Activated naive CD8-positive, alpha-beta T cell treated with anti-CD3 and anti-CD28 coated beads for 36 hours (primary cell): ENCODE measurements at places on chromosomes 13 and 19.

GRCh38 chr19:2235381-2236063 is 607 bp downstream of the PLEKHJ1 start:
- DNase-seq, result peak; percentile 44

GRCh38 chr19:8355631-8356402 is 8.1 kb upstream of the ANGPTL4 start:
- DNase-seq, result no peak

DNA sequence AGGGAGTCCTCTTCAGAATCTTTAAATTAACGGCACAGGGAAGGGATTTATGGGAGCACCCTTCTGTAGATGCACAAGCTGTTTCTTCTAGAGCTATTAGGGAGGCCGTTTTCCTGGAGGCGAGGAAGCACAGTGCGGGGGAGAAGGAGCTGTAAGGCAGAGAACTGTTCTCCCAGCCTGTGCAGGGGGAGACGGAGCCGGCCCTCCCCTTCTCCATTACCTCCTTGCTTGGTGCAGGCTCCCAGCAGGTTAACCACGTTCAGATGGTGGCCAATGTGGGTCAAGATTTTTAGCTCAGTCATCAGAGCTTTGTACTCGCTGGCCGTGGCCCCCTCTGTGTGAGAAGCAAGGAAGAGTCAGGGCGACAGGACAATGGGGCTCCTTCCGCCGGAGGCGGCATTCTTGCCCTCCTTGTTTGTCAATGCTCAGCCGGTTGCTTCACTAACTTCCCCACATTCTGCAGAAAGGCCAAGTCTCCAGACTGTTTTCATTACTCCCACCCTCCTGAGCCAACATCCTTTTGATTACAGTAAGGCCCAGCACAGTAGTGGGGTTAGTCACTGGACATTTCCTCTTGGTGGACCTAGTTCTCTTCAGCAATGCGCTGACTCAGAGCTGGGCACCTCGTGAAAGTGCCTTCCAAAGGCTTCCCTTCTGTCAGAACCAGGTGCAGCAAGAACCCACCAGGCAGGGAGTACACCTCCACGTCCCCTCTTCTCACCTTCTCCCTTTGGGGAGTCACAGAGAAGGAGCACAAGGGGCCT is 165.4 kb downstream of the FLT1 start:
- no peak for DNase-seq

DNA sequence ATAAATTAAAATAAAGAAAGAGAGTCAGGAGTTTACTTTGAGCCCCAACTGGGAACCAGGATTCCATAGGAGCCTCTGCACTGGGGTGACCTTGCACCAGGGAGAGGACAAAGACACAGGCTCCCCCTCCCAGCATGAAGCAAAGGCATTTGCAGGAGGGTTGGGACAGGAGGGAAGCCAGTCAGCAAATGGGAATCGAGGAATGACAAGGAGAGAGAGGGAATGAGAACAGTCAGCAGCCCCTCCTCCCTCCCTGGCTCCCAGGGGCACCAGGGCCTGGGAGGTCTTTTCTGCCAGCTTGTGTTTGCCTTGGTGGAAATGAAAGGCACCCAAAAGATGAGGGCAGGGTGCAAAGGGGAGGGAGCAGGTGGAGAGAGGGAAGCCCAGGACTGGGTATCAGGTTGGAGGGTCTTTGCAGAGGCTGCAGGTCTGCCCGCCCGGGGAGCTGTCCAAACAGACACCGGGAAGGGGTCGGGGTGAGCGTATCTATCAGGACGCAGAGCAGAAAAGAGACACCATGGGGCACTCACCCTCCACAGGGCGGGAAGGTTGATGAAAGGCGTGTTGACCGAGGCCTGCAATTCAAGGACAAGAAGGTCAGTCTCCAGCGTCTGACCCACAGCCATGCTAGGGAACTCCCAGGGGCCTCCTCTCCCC is 3.8 kb downstream of the SBSN start:
- DNase-seq, result no peak

GRCh38 chr19:33758541-33759013 is 38.1 kb upstream of the KCTD15 start:
- no peak for DNase-seq

DNA sequence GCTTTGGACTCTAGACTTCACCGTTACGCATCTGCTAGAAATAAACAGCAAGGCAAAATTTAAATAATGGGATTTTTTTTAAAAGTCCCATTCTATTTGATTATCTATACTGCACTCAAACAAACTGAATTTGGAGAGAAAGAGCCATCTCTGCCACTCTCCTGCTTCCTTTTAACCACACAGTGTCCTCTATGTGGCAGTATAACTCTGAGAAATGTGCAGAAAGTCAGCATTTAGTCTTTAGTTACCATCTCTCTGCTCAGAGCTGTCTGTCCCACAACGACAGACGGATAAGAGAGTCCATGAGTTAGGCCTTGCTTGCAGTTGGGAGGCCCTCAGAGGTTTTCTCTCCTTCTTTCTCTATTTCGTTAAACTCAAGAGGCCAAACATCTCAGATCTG is 21.2 kb downstream of the CCNA1 start:
- DNase-seq, result no peak

GRCh38 chr13:72788831-72789230 is 6.9 kb downstream of the PIBF1 start:
- no peak for DNase-seq

DNA sequence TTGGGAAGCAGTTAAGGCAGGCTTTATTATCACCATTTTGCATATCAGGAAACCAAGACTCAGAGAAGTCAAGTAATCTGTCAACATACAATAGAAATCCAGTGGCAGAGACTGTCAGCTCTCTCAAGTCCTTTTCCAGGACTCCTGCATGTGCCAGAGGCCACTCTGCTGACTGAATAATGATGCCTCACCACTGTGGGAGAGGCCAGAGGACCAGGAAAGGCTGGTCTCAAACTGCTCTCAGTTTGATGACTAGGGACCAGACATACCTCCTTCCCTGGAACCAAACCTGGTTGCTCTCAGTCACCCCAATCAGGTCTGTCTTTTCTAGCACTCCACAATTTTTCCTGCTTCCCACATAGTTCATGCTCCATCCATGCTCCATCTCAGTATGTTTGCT is 8.0 kb downstream of the RNASEH2B start:
- no peak for DNase-seq

DNA sequence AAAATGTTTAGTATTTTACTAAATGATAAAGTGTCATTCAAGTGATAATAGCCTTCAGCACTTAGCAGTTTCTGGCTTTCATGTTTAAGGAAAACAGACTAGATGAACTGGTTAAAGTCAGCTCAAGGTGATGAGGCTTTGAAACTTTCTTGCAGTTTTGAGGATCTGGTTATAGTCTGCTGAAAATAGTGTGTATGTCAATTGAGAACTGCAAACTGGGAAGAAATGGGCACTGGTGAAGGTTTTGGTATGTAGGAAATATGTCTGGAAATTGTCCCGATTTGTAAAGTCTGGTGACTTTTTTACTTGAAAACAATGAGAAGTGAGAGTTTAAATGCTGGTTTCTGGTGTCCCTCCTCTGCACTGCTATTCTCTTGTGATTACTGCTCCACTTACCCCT is 36.8 kb upstream of the SOX21 start:
- DNase-seq, result no peak

DNA sequence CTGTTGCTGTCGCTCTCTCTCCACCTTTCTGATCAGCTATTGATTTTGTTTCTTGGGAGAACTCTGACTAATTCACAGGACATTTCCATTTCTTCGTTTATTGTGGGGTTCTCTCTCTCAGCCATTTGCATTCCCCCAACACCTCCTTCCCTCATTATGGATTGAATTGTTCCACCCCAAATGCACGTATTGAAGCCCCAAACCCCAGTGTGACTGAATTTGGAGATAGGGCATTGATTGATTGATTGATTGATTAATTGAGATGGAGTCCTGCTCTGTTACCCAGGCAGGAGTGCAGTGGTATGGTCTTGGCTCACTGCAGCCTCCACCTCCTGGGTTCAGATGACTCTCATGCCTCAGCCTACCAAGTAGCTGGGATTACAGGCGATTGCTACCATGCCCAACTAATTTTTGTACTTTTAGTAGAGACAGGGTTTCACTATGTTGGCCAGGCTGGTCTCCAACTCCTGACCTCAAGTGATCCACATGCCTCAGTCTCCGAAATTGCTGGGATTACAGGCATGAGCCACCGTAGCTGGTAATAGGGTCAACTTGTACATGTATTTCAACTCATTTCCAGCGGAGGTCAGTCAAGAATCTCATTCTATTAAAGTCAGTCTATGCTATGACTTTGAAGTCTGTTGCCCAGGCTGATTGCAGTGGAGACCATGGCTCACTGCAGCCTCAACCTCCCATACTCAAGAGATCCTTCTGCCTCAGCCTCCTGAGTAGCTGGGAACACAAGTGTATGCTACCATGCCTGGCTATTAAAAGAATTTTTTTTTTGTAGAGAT is 13.6 kb downstream of the NFILZ start:
- DNase-seq, result no peak

GRCh38 chr13:100535426-100536135 is 53.0 kb downstream of the GGACT start:
- DNase-seq, result no peak

GRCh38 chr19:55353803-55354697 is 469 bp downstream of the COX6B2 start:
- DNase-seq, result peak; percentile 64

DNA sequence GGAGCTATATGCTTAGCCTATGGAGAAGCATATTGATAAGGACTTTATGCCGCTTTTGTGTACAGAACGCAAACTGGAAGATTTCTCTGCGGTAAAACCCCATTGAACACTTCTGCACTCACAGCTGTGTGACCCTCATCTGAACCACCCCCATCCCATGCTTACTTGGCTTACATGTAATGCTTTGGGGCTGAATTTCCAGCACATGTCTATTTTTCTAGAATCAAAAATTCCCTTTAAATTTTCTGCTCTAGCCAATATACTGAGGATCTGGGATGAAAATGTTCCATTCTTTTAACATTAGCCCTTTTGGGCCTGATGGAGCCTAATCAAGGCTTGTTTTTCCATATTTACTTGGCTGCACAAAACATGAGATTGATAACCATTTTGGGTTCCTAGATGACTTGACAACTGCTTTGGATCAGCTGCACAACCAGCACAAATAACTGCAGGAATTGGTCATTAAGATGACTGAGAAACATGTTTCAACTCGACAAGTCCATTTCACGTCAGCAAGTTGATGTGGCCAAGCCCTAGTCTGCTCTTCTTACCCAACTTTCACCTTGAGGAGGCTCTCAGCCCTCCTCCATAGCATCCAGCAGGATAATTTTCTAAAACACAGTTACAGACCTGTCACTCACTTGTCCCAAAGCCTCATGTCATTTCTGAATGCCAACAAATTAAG is 52.4 kb downstream of the TNFSF11 start:
- no peak for DNase-seq

DNA sequence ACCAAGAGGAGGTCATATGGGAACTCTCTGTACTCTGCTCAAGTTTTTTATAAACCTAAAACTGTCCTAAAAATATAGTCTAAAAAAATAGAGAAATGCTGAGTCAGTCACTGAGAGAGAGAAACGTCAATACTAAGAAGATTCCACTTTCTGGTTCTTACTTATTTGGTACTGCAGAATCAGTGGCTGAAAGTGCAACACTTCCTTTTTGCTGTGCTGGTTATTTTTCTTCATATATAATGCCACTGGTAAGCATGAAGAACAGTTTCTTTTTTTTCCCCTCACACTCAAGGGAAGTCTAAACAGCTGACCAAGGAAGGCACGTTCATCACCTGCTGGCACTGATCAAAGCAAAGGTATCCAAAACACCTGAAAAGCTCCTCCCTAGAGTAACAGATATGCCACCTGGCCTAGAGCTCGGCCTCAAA is 44.3 kb upstream of the N4BP2L1 start:
- DNase-seq, result no peak

- no peak for DNase-seq
Measured at GRCh38 chr13:33722216-33722915, 95.6 kb upstream of the RFC3 start.

DNA sequence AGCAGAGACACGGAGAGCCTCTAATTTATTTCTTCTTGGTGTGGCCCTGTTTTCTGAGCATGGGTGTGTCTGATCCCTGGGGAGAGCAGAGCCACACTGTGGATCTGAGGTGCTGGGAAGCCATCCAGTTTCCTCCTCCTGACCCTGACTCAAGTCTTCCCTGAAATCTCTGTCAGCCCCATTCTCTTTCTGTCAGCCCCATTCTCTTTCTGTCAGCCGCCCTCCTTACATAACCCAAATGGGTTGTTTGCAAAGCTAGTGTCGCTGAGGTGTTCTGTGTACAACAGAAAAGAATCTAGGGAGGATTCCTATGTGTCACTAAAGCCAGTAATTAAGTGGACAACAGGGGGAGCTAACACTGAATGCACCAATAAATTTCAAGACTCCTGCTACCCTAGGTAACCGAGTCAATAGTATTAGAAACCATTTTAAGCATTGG is 50.2 kb downstream of the LRCH1 start:
- DNase-seq, result no peak

DNA sequence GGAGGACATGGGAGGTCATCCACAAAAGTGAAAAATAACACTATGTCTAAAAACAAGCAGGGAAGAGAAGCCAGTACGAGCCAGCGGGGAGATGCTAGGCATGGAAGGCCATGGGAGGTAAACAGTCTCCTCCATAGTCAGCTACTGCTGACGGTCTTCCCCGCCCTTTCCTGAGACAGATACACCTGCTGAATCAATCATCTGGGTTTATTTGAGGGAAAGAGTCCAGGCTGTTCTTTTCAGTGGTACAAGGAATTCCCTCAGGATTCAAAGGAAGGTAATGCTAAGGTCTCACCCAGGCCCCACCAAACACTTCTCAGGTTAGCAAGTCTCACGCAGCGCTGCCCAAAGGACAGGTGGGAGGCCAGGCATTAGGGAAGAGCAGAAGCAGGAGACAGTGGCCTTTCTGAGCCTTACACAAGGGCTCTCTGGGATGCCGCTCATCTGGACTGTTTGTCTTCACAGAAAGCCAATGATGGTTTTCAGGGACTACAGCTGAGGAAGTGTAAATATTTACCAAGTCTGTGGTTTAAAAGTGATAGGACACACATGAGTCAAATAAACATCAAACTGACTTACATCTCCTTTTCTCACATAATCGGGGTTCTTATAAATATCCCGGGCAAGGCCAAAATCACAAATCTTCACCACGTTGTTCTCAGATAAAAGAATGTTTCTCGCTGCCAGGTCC is 173.9 kb downstream of the FLT1 start:
- DNase-seq, result no peak

DNA sequence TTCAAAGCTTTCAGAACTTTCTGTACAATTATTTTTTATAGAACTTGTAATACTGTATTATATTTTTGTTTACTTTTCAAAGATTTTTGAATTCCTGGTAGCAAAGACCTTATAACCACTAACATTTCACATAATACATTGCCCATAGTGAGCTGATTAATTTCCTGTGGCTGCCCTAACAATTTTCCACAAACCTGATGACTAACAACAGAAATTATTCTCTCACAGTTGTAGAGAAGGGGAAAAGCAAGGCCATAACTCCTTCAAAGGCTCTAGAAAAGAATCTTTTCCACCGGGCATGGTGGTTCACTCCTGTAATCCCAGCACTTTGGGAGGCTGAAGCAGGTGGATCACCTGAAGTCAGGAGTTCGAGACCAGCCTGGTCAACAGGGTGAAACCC is 19.1 kb downstream of the KLF12 start:
- no peak for DNase-seq

- no peak for DNase-seq
Measured at GRCh38 chr19:41845051-41845590, 279 bp downstream of the DMRTC2 start.
